Neural progenitor cell (in vitro differentiated cells): ENCODE measurements at places on chromosomes 6 and 20.

DNA sequence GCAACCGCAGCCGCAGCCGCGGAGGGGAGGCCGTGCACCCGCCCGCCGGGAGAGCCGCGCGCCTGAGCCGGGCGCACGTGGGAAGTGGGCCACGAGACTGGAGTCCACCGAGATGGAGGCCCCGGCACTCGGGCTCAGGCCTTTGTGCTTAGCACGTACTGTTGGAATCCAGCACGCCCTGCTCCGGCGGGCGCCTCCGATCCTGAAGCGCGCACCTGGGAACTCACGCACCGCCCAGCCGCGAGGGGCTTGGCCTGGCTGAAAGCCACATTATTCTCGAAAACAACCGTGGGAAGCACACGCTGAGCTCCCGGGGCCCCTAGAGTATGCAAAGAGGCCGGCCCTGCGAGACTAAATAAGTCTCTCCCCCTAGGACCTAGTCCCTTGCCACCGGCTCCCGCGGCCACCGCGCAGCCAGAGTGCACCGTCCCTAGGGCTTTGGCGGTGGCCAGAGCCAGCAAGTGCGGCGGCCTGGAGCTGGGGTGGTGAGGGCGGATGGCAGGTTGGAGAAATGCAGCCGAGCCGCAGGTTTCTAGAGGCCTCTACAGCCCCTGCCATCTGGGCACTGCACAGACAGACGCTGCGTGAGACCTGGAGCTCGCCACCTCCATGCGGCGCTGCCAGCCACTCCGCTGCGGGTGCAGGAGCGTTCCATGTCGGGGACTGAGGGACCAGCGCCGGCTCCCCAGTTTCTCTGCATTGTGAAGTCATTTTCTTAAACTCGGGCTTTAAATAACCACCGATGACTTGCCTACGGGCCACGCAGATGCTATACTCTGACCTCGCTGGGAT lies 42.0 kb upstream of the LY86 start:
- DNase-seq, result peak; percentile 79

GRCh38 chr6:142485256-142485655 lies 183.4 kb downstream of the ADGRG6 start:
- no peak for DNase-seq

GRCh38 chr6:129212081-129212480 lies 329.1 kb downstream of the LAMA2 start:
- no peak for DNase-seq

GRCh38 chr6:110613356-110613755 lies 136.9 kb upstream of the SLC22A16 start:
- DNase-seq, result no peak

- DNase-seq, result no peak
Observed at GRCh38 chr20:63552481-63553249, 1.3 kb upstream of the FNDC11 start.

GRCh38 chr20:49913399-49914047 lies 1.8 kb downstream of the SPATA2 start:
- DNase-seq, result no peak

GRCh38 chr6:37062424-37062823 lies 57.0 kb downstream of the FGD2 start:
- DNase-seq, result no peak

- no peak for DNase-seq
Observed at GRCh38 chr6:136604328-136604825, 54.2 kb upstream of the MAP7 start.

- DNase-seq, result no peak
Observed at GRCh38 chr6:148689168-148689567, 57.7 kb upstream of the UST start.

DNA sequence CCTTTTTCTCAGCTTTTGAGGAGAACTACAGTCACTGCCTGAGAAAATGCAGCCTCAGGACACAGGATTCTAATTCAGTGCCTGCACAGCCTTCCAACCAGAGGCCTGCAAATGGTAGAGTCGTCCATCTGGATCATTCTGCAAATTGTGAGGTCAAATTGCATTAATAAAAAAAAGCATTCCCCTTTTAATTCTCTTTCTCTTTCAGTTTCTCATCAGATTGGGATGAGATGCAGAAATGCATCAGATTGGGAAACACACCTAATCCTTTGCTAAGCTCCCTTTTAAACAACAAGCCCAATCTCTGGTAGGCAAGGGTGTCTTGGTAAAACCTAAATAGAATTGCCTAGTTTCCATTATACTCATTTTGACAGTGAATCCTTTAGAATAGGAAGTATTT lies 838.8 kb downstream of the MAFB start:
- DNase-seq, result no peak

- no peak for DNase-seq
Observed at GRCh38 chr6:159456349-159456748, 236.7 kb downstream of the SOD2 start.

DNA sequence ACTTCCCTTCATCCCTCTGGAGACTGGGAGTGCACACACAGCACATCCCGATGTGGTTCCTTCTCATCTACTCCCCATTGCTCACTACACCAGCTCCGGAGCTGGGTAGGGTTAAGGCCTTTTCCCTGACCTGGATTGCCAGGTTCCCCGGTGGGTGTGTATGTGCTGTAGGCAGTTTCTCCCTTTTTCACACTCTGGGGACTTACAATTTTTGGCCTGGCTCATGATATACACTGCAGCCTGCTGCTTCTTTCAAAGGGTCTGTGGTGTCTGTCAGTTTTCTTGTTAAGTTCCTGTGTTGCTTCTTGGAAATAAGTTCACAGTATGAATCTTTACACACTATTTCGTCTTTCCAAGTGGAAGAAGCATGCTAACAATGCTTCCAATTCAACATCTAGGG lies 405.5 kb downstream of the UTRN start:
- no peak for DNase-seq

DNA sequence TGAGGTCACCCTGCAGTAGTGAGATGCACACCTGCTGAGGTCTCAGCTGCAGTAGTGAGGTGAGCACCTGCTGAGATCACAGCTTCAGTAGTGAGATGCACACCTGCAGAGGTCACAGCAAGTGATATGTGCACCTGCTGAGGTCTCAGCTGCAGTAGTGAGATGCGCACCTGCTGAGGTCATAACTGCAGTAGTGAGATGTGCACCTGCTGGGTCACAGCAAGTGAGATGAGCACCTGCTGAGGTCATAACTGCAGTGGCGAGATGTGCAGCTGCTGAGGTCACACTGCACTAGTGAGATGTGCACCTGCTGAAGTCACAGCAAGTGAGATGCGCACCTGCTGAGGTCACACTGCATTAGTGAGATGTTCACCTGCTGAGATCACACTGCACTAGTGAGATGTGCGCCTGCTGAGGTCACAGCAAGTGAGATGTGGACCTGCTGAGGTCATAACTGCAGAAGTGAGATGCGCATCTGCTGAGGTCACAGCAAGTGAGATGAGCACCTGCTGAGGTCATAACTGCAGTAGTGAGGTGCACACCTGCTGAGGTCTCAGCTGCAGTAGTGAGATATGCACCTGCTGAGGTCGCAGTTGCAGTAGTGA lies 20.8 kb downstream of the ZDHHC14 start:
- DNase-seq, result no peak

DNA sequence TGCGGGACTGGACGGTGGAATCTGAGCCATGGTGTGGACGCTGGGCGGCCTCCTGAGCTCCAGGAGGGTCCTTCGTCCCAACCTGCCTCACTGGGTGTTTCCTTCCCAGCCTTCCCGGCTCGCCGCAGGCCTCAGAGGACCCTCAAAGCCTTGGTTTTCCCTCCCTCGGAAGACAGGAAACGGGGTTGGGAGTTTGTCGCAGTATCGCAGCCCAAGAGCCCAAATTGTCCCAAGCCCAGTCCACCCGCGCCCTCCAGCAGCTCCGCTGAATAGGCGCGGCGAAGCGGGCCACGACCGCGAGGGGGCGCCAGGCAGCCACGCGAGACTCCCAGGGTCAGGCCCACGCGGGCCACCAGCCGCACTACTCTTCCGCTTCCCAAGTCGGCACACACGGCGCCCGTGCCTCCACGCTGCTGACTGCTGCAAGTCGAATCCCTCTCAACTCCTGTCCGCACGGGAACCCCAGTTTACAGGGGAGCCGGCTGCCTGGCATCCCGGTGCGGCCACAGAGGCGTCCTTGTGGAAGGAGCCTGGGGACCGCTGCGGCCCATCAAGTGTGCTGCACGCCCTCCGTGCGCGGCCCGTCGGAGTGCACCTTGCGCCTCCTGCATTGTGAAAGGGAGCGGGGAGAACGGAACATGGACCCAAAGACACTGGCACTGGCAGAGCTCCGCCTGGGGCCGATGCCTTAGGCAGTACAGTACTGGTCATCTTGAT lies 40.4 kb upstream of the HMGA1 start:
- peak; percentile 78 for DNase-seq

DNA sequence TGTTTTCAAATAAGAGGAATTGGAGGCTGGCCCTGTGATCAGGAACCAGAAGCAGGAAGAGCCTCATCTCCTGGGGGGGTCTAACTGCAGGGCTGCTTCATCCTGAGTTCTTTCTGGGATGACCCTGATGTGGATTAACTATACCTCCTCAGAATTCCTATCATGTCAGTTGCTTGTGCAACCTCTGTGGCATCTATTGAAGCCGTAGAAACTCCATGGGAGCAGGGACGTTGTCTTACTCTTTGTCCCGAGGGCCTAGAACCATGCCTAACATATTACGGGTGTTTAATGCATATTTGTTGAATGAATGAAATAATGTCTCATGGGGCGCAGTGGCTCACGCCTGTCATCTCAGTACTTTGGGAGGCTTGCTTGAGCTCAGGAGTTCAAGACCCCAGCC lies 110.1 kb upstream of the AGPAT4 start:
- no peak for DNase-seq

DNA sequence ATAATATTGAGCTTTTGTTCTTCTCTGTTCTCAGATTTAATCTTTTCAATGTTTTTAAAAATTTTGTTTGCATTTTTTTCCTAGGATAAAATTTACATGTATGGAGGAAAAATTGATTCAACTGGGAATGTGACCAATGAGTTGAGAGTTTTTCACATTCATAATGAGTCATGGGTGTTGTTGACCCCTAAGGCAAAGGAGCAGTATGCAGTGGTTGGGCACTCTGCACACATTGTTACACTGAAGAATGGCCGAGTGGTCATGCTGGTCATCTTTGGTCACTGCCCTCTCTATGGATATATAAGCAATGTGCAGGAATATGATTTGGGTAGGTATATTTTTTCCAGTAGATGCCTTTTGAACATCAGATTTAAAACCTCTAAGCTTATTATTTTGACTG lies 89.8 kb downstream of the ATRN start:
- no peak for DNase-seq

DNA sequence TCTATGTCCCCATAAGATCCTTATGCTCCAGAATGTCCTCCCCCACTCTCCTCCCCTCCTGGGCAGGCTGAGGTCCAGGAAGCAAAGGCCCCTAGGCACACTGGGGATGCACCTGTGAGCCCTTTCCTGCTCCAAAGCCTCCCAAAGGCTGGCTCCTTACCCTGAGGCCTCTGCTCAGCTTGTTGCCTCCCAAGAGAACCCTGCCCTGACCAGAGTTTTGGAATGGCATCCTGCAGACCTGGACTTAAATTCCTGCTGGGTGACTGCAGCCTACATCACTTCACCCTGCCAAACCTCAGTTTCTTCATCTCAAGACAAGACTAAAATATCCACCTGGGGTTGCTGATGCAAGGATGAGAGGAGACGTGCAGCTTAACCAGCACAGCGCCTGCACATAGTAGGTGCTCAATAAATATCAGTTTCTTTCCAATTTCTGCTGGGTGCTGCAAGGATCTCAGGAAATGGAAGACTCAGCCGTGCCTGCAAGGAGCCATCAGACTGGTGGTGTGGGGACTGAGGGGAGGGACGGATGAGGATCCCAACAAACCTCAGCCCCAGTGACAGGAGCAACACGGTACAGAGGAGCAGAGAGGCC lies 2.1 kb upstream of the LBP start:
- no peak for DNase-seq

GRCh38 chr6:128558021-128558420 lies 37.6 kb upstream of the PTPRK start:
- no peak for DNase-seq

GRCh38 chr6:107607116-107607515 lies 117.2 kb downstream of the SOBP start:
- DNase-seq, result no peak

DNA sequence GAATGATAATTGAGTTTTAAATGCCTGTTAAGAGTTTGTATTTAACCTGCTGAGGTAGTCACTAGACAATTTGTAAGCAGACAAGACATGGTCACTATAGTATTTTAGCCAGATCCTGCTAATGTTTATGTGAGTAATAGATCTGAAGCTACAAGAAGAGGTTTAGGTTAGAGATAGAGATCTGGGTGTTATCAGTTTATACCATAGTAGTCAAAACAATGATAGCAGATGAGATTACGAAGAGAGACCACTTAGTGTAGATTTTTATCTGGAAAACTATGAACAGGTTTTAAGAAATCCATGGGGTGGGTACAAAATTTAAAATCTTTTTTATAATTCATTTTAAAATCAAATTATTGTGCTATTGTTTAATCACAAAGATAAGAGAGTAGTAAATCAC lies 47.5 kb downstream of the PHIP start:
- DNase-seq, result no peak

- no peak for DNase-seq
Observed at GRCh38 chr20:1371202-1371782, 21.6 kb downstream of the FKBP1A start.

DNA sequence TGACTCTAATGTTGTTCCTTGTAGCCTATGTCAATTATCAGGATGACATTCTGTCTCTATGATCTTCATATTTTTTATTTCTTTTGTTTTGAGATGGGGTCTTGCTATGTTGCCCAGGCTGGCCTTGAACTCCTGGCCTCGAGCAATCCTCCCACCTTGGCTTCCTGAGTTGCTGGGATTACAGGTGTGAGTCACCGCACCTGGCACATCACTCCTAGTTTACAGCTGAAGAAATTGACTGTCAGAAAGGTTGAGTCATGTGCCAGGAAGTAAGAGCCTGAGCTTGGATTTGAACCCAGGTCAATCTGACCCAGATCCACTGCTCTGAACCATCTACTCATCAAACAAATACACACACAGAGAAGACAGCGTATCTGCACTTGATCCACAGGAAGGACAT lies 14.4 kb downstream of the PPP1R3G start:
- no peak for DNase-seq

- DNase-seq, result peak; percentile 65
Observed at GRCh38 chr6:28537509-28538140, 11.9 kb downstream of the GPX5 start.

DNA sequence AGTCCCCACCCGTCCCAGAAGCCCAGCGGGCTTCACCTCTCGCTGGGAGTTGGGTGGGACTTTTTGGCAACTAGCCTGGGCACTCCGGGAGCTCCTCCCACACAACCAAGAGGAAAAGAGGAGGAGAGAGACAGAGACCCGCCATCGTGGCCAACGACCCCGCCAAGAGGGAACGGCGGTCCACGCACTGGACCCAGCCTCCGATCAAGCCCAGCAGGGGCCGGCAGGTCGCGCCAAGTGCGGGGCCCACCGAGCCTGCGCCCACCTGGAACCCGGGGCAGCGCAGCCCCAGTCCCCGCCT lies 3.0 kb upstream of the TMEM14C start:
- no peak for DNase-seq

- DNase-seq, result peak; percentile 13
Observed at GRCh38 chr6:20709451-20709850, 175.2 kb downstream of the CDKAL1 start.

GRCh38 chr6:81002126-81002525 lies 750.4 kb downstream of the TENT5A start:
- DNase-seq, result no peak

GRCh38 chr6:166587631-166588413 lies 1.3 kb upstream of the RAMACL start:
- peak; percentile 15 for DNase-seq

- DNase-seq, result no peak
Observed at GRCh38 chr20:13251106-13251903, 30.2 kb downstream of the ISM1 start.

GRCh38 chr6:43435682-43436437 lies 8.5 kb downstream of the ABCC10 start:
- DNase-seq, result no peak
